ENCODE measurements at places on chromosomes 11 and 22.

- no peak for DNase-seq
Measured at GRCh38 chr11:108035690-108036089, 27.0 kb downstream of the CUL5 start.

DNA sequence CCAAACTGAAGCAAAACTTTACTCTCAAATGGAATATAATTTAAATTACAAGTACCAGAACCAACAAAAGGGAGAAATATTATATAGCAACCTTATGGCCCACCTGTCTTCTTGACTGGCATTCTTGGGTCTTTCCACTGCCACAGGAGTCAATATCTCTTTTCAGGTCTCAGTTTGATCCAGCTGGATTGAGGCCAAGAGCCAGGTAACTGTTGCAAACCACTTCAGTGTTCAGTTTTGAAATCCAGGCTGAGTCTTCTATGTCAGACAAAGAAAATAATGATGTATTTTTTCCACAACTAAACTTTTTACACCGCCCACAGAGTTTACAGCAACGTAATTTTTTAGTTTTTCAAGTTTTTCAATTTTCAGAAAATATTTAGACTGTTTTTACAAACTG, 648 bp downstream of the DLG2 start:
- DNase-seq, result no peak

DNA sequence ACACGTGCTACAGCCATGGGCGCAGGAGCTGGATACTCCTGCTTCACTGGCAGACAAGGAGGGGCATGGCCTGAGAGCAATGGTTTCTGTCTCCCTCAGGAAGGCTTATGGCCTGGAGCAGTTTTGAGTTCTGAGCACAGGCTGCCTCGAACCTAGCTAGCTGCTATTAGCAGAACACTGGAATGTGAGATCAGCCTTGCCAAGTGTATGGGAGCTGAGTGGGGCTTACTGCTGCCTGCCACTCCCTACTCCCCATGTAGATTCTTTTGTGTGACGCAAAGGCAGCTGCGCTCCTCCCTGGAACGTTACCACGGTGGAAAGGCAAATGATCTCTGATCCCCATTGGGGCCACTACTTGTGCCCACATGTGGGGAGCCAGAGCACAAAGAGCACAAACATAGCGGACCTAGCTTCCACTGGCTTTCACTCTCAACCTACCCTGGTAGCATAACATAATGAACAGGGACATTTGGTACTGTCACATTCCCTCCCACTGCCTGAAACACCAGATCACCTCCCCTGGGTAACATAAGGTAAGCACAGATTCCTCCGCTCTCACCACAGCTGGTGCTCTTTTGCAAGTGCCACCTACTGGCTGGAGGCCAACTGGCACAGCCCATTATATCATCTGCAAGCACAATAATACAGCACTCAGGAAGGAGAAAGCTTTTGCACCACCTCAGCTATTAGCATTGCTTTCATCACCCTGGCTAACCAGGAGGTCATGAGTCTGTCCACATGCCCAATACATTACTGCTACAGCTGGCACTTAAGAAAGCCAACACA, 84.6 kb upstream of the GUCY1A2 start:
- DNase-seq, result no peak

GRCh38 chr11:9895006-9895405, 231.1 kb downstream of the SWAP70 start:
- no peak for DNase-seq

GRCh38 chr11:43577566-43578264, 102.8 kb upstream of the HSD17B12 start:
- DNase-seq, result no peak

DNA sequence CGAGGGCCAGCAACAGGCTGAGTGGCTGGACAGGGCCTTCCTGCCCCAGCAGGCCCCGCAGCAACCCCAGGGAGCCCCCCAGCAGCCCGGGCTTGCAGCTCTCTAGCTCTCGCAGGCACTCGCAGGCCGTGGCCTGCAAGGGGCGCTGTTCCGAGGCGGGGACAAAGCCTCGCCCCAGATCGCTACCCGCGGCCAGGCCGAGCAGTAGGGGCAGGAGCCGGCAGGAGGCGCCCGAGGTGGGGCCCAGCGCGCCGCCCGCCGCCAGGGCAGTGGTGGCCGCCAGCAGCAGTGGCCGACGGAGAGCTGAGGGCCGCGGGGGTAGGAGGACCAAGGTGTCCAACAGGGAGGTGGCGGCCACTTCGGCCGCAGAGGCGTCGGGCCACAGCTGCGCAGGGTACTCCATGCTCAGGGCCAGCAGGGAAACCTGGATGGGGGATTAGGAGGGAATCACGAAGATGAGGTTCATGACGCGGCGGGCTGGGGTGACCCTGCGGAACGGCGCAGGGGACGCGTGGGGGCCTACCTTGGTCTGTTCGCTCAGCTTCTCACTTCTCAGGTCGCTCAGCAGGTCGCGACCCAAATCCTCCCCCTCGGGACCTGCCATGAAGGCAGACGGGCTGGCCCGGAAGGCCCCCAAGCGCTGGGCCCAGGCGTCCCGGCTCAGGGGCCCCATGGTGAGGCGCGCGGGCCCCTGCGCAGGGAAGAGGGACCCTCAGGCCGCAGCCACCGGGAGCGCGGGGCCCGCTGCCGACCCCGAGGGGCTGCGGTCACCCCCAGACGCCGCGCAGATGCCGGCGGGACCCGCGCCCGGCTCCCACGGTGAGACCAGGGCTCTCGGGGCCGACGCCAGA, 632 bp downstream of the AP5B1 start:
- peak; percentile 7 for DNase-seq

DNA sequence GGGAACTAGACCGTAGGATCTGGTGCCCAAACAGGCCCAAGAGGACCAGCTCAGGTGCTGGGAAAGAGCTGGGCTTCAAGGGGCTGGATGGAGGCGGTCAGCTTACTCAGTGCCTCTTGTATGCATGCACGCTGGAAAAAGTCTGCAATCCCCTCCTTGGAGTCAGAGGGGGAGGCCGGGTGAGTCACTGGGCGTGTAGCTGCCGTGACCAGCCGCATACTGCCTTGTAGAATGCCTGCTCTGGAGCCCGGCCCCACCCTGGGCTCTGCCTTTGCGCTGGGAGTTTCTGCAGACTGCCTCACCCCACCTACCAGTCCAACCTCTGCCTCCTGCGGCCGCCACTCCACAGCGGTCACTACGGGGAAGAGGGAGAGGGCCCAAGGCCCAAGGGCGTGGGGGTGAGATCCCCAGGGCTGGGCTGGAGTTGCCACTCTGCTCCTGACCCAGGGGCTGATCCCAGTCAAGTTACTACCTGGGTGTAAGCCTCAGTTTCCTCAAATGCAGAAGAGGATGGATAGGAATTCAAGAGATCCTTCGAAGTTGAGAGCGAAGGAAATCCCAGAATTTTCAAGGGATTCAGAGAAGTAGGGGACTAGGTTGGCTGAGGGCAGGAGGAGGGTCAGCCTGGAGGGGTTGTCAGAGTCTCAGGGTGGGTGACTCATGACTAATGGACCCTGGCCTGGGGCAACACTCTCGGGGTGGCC, 4.2 kb downstream of the MRGPRF start:
- no peak for DNase-seq

GRCh38 chr11:35293035-35293434, 126.3 kb downstream of the SLC1A2 start:
- DNase-seq, result no peak

GRCh38 chr11:30196400-30197206, 34.2 kb upstream of the FSHB start:
- DNase-seq, result peak; percentile 45

- DNase-seq, result no peak
Measured at GRCh38 chr22:19880786-19881569, 26.3 kb upstream of the GNB1L start.

DNA sequence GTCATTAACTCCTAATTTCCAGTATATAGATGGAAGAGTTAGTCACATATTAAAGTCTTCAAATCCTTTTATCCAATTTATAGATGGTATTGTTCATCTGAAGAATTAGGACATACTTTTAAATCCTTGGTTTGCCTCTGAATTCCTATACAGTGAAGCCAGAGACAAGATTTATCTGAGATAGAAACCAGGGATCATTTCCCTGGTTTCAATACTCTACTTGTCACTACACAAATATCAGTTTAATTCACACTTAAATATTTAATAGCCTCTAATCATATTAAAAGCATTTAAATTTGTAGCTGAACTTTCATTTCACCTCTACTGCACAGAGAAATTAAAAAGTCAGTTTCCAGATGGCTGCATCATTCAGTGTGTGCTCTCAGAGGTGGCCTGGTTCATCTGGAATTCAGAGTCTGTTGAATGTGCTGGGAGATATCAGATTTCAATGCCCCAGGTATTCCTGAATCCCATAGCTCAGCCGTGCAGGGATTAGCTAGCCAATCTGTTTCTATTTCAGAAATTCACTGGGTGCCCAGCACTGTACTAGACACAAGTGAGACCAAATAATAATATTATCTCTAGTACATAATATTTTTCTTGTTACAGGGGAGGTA, 344.3 kb downstream of the AASDHPPT start:
- no peak for DNase-seq

- DNase-seq, result no peak
Measured at GRCh38 chr22:22515890-22516289, 4.2 kb downstream of the ZNF280A start.

DNA sequence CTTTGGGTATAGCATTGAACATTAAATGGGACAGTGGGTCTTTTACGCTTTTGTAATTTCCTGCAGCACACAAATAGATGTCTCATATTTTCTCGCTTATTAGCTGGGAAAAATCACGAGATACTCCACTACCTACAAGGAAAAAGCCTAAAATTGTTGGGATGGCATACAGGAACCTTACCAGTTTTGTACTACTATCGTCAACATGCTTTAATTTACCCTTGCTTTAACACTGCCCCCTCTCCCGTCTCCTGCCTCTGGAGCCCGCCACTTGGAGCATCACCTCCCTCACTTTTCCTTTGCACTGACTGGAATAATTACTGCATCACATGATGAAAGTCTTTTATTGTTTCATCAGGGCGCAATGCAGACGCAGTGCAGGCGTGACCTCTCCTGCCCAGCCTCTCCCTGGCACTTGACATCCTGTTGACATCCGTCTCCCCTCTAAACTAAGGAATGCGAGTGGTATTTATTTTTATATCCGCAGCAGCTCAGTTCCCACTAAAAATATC, 1.0 kb upstream of the FNBP4 start:
- peak; percentile 68 for DNase-seq

- DNase-seq, result no peak
Measured at GRCh38 chr11:73257342-73258103, 14.6 kb upstream of the P2RY6 start.

DNA sequence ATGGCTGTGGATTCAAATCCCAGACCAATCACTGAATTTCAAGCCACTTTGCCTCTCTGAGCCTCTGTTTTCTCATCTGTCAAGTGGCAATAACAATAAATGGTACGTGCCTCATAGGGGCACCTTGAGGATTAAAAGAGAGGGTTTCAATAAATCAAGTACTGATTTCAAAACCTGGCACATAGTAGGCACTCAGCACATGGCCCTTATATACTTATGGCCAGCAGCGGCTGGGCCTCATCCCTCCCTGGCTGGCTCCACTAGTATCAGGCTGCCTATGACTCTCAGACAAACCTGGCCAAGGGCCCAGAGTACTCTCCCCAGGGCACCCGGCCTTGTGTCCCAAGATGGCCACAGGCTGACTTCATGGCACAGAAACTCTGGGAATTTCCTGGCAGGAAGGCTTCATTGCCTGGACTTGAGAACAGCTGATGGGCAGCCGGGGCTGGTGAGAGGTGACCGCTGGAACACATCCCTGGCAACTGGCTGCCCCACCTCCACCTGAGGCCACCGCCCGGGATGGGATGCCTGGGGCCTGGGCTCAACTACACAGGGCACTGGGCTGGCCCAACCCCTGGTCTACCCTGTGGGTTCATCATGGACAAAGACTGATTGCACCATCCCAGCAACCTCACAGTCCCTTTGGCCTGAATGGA, 3.4 kb downstream of the FADS3 start:
- no peak for DNase-seq

GRCh38 chr11:107591378-107592230, 657 bp downstream of the ELMOD1 start:
- no peak for DNase-seq

DNA sequence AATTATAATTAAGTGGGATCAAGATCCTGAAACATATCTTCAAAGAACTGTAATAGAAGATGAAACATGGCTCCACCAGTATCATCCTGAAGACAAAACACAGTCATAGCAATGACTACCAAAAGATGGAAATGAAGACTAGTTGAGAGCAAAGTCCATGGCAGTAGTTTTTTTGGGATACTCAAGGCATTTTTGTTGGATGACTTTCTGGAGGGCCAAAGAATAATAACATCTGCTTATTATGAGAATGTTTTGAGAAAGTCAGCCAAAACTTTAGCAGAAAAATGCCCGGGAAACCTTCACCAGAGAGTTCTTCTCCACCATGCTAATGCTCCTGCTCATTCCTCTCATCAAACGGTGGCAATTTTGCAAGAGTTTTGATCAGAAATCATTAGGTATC, 809.4 kb upstream of the RAG2 start:
- DNase-seq, result no peak

DNA sequence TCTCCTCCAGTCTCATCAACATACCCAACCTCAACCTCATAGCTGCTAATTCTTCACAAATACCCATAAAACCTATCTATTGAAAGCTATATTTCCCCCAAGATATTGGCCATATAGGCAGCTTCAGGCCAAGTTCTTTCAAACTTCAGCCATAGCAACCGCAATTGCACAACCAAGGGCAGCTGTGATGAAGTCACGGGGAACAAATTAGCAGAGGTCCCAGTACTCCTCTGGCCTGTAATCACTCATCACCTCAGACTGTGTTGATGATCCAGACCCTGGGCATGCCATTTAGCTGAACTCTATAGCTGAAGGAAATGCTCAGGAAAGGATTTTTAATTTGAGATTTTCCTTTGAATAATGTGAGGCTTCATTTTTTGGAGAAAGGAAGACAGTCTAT, 84.1 kb downstream of the SLC1A2 start:
- no peak for DNase-seq

GRCh38 chr11:2889362-2890273, 4.0 kb upstream of the CDKN1C start:
- no peak for DNase-seq

DNA sequence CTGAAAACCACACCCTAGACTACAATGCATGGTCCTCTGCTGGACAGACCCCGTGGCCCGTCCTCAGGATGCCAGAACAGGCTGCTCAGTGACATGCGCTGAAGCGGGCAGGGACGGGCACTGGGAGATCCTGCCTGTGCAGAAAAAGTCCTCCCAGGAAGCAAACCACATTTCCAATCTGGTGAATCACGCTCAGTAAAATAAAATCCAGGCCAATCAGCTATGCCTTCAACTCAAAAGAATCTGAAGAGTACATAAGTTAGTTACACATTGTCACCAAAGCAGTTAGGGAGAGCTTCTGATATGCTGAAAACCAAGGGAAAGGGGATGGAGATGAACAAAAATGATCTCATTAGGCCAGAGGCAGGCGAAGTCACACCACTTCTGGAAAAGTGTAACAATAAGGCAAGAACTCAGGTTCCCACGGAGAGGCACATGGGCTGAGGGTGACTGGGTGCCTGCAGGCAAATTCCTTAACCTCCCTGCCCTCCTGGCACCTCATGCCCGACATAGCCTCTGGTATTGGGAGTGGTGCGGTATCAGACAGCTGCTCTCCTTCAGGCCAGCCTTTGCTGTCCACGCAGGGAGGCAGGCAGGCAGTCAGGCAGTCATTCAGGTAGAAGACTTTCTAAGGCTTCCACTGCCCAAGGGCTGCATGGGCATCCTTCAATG, 66.4 kb downstream of the APOL5 start:
- DNase-seq, result no peak

Measured in Kasumi-1 (cell line).